Activated naive CD4-positive, alpha-beta T cell treated with Interleukin-2 at 50 U/mL for 16 hours (primary cell): ENCODE measurements at places on chromosomes 4 and X.

GRCh38 chr4:1207157-1207470 lies 34.7 kb upstream of the SPON2 start:
- no peak for DNase-seq

- no peak for DNase-seq
Measured at GRCh38 chr4:123433976-123434375, 37.4 kb downstream of the SPRY1 start.

- no peak for DNase-seq
Measured at GRCh38 chrX:135087867-135088266, 32.5 kb downstream of the ETDB start.

DNA sequence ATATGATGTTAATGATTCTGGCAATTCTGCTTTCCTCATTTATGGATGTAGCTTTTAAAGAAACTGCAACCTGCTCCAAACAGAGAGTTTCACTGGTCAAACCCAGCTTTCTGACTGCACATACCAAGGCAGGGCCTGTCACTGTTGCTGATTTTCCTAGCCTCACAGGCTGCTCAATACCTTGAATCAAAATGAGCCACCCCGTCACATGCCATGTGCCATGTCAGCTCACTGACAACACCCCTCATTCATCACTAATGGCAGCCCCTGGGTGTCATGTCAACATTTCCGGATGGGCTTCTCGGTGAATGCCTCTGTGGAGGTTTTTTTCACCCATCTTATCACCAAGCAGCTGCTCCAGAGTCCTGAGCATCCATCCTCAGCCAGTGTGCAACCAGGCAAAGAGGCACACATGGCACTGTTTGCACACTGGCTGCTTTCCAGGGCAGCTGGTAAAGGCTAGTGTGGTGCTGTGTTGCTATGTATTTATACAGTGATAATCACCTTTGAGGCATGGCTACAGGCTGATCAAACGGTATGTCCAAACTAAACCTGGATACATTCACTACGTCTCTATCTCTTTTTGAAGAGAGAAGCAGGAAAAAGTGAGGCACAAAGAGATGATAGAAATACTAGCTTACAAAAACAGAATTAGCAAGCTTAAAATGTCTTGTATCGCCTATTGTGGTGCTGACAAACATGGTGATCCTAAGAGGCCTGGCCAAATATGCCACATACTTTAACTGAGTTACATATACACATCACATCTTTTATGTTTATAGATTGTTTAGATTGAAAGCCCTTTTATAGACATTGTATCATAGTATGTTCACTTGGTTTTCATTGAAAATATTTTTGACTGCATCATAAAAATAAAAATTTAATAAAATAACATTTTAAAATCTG lies 94.6 kb upstream of the INPP4B start:
- no peak for DNase-seq

- no peak for DNase-seq
Measured at GRCh38 chr4:159823743-159824142, 720.9 kb downstream of the RAPGEF2 start.

- DNase-seq, result no peak
Measured at GRCh38 chr4:185215261-185215660, 5.9 kb downstream of the SNX25 start.
